ENCODE measurements at places on chromosomes 1 and 21. TPM values are rescaled to one million over a fixed set of nuclear protein-coding genes. Genes with fewer than 3 reads are reported as not detected.

The ST6GALNAC5 gene
- total RNA-seq, result 10.1 TPM

- no peak for DNase-seq
These were observed 215.2 kb downstream of the SLC45A1 start for GRCh38 chr1:8533124-8533523.

The CD84 gene
- 0.17 TPM for total RNA-seq

The CYP4B1 gene
- 0.39 TPM for total RNA-seq

GRCh38 chr1:164515231-164515630 lies 43.8 kb upstream of the PBX1 start:
- no peak for DNase-seq

GRCh38 chr1:234886081-234886984 lies 242.3 kb downstream of the TOMM20 start:
- no peak for DNase-seq

The LAPTM5 gene
- total RNA-seq, result 1.3 TPM

DNA sequence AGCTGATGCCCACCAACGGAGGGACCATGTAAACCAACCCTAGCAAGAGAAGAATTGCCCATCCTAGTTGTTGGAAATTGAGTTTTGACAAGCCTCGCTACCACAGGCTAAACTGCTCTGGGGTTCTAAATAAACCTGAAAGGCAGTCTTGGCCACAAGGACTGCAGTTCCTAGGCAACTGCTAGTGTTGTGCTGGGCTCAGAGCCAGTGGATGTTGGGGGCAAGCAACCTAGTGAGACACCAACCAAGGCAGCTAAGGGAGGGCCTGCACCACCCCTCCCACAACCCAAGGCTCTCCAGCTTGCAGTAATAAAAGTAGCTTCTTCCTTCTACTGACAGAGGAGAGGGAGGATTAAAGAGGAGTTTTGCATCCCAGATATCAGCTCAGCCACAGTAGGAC lies 102.4 kb upstream of the PKN2 start:
- DNase-seq, result no peak

The NUF2 gene
- 32.9 TPM for total RNA-seq

DNA sequence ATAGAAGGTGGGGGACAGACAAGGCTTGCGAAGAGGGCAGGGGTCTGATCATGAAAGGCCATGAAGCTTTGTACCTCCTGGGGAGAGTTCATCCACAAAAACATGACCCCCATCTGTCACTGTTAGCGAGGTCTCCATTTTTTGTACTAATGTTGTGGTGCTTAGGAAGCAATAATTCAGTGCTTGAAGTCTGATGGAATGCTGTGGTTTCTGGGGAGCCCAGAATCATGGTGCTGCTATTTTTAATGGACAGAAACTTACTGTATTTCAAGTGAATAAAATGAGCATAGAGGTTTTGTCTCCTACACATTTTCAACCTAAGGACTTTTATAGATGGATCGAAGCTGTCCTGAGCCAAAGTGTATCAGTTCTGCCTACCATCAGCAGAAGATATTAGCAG lies 28.2 kb upstream of the RGL1 start:
- no peak for DNase-seq

- no peak for DNase-seq
These were observed 510 bp upstream of the IL10RB start for GRCh38 chr21:33265664-33266049.

The CCDC27 gene
- total RNA-seq, result 0.13 TPM

DNA sequence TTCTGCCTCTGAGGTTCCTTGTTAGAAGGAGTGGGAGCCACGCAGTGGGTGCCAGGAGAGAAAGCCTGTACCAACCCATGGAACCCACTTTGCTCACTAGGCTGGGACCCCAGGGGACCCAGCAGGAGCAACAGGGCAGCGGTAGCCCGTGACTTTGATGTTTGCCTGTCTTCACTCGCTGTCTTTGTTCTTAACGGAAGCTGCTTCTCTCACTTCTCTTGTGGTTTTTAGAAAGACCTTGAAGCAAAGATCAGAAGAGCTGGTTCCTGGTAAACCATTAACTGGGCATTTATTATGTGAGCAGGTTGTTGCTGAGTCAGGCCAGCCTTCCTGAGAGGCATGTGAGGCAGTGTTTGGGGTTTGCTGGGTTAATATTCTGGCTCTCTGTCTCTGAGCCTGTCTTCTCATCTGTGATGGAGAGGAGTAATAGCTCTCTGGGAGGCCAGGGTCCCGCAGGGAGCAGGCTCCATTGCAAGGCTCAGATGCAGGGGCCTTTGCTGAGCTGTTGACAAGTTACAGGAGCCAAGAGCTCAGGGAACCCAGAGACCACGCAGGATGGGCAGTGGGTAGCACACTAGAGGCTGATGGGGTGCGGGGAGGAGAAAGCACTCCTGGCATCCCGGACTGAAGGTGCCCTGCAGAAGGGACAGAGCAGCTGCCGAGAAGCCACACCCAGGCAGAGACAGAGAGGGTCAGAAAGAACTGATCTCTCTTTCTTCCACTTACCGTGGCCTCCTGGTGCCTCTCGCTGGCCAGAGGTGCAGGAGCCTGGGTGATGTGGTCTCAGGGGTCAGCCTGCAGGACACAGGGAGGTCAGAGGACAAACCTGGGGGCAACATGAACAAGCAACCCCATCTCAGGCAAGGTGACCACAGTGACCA lies 367.5 kb upstream of the C1orf174 start:
- no peak for DNase-seq

The CFHR3 gene
- total RNA-seq, result 0.27 TPM

DNA sequence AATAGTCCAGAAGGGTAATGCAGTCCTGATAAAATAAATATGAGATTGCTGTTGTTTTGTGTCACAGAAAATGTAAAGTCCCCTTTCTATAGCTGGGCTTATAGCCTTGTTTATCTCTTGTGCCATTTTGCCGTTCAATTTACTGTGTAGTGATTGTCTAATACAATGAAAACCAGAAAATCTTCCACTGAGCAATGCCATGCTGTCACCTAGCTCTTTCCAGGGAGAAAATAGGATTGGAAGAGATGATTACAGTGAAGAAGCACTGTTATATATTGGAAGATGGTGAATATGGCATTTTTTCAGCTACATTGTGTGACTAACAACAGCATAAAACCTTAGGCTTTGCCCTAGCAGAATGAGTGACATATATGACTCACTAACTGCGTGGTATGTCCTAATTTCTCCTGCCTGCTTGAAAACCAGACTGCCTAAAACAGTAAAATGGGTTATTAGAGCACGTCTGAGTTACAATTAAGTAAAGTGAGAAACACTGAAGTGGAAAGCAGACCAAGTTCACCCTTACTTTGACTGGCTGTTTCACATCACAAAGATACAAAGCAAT lies 332.4 kb upstream of the ZP4 start:
- DNase-seq, result no peak

The KLHDC7A gene
- total RNA-seq, result 10.9 TPM

The KCNJ10 gene
- 1.6 TPM for total RNA-seq

DNA sequence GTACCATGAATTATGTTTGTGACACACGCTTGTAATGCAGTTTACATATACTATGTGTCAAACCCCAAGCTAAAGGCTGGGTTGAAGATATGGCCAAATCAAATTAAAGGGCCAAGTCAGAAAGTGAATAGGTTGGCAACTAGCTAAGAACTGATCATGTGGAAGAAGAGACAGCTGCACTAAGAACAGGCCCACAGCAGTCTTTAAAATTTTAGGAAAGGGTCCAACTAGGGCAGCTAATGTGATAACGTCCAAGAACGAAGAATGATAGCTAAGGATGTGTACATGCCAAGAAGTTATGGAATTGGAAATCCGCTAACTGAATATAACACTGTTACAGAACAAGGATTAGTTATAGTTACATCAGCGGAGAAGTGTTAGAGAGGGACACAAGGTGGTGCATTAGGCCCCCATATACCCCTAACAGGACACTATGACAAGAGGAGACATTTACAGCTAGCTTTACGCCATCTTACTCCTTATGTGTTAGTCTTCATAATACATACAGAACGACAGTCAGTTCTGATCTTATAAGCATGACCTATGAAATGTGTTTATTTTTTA lies 6.5 kb upstream of the RNF2 start:
- DNase-seq, result no peak

DNA sequence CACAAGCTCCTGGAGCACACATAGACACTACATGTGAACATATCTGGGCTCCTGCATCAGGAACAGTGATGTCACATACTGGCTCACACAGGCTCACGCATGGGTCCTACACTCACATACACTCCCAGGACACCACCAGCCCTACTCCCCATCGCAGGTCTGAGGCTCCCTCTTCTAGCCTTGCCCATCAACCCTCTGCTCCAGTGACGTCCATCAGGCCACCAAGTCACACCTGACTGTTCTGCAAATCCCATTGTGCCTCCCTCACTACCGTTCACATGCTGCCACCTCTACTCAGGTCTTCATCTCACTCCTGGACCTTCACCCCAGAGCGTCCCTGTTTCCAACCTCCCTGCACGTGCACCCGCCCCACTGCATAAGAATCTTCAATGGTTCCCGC lies 18.1 kb downstream of the TFAP2E start:
- no peak for DNase-seq

DNA sequence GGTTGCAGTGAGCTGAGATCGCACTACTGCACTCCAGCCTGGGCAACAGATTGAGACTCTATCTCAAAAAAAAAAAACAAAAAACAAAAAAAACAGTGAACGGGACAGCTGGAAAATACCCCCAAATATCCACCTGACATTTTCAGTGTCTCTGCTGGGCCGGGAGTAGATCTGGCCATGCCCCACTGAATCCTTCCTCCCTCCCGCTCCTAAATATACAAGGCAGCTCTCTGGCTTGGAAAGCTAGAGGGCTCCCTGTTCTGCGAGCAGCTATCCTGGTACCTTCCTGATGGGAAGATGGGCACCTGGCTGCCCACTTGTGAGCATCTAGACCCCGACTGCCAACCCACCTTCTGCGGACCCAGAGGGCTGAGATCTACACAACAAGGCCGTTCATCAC lies 21.4 kb downstream of the SPSB1 start:
- DNase-seq, result no peak

DNA sequence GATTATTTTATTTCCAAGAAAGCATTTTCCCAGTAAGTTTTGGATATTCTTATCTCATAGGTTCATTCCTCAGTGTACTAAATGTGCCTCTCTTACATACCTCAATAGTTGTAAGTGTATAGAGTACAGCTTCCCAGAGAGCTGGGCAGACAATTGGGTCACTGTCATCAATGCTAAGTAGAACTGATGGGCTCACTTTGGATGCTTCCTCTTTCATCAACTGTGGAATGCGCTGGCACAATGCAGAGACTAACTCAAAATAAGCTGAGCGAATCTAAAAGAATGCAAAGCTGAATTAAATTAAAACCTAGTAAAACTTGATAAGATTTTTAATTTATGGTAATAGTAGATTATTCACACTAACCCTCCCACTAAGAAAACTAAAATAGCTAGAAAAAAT lies 21.5 kb downstream of the LTN1 start:
- no peak for DNase-seq

- DNase-seq, result no peak
These were observed 72.6 kb downstream of the TTC3 start for GRCh38 chr21:37145635-37146111.

The C1orf210 gene
- 11.7 TPM for total RNA-seq

GRCh38 chr1:117590273-117590925 lies 15.4 kb upstream of the TENT5C start:
- DNase-seq, result no peak

GRCh38 chr1:167278497-167278896 lies 57.8 kb downstream of the POU2F1 start:
- no peak for DNase-seq

The CLDN8 gene
- total RNA-seq, result not detected

The SPRR1B gene
- not detected for total RNA-seq

- DNase-seq, result peak; percentile 52
These were observed 4.0 kb downstream of the RNF207 start for GRCh38 chr1:6209661-6210580.

The EXOC8 gene
- total RNA-seq, result 10.2 TPM

The AQP10 gene
- total RNA-seq, result not detected

The AXDND1 gene
- not detected for total RNA-seq

The CFAP74 gene
- total RNA-seq, result 0.39 TPM

DNA sequence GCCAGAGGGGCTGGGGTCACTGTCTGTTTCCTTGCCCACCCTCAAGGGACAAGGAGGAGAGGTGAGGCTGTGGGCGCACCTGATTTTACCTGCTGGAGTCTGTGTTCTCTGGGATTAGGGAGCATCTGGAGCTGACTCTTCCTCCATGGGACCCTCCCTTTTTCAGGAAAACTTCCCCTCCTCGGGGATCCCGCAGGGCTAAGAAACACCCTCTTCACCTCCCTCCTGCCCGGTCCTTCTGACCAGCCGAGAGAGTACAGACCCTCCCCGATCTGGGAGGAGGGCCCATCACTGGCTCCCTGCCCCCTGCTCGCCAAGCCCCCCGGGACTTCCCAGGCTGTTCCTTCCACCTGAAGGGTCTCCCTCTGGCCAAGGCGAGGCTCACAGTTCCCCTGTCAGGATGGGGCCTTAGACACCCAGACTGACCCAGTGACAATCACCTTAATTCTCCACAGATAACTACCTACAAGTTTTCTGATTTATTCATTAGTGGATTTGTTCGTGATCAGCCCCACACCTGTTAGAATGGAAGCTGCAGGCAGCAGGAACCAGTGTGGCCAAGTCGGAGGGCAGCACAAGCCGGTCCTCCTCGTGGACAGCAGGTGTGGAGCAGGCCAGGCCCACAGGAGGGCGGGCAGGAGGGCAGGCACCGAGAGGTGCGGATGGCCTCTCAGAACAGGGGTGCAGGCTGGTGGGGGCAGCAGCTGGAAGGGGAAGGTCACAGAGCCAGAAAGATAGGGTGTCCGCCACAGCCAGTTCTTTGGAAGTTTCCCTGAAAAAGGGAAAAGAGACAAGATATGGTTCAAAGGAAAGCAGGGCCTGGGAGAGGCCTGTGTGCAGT lies 15.9 kb upstream of the SAMD11 start:
- DNase-seq, result peak; percentile 11

DNA sequence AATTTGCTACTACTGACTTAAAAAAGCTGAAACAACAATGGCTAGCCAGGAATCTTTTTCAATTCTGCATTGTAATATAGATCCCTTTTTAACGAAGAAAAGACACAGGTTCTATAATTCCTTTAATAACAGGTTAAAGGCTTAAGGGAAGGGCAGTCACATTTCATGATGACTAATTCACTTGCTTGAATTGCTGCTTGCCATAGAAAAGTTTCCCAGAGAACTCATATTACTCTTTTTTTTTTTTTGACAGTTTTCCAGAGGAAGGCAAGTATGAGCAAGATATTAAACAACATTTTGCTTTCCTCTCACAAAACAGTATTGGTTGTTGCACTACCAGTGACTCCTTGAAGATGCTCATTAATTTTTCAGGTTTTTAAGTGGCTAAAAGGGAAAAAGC lies 60.9 kb downstream of the IL23R start:
- DNase-seq, result no peak
